ENCODE measurements at places on chromosomes 5 and 9. TPM values are rescaled to one million over a fixed set of nuclear protein-coding genes. Genes with fewer than 3 reads are reported as not detected.

CACFD1 gene
- 59.5 TPM for total RNA-seq

C7 gene
- total RNA-seq, result not detected

IRX1 gene
- total RNA-seq, result not detected

FRRS1L gene
- not detected for total RNA-seq

ARSI gene
- not detected for total RNA-seq

ZNF483 gene
- total RNA-seq, result not detected

PCDHAC2 gene
- total RNA-seq, result 0.10 TPM

WHRN gene
- total RNA-seq, result 0.78 TPM

FRMPD1 gene
- not detected for total RNA-seq

FOXD4L6 gene
- not detected for total RNA-seq

PCDHA9 gene
- total RNA-seq, result not detected

CNTFR gene
- not detected for total RNA-seq

EPB41L4A gene
- 0.48 TPM for total RNA-seq

F12 gene
- total RNA-seq, result 52.9 TPM

C9orf57 gene
- total RNA-seq, result not detected

PKD2L2 gene
- total RNA-seq, result not detected

IFNA13 gene
- total RNA-seq, result not detected

DBH gene
- total RNA-seq, result not detected

AQP7 gene
- 0.21 TPM for total RNA-seq

All from HT-29 (cell line).